ENCODE measurements at places on chromosomes 1 and 21.
A peak's percentile ranks its signal among the peaks of the same experiment; 100 is the strongest.

GRCh38 chr1:169160845-169161495 lies 54.5 kb downstream of the ATP1B1 start:
- peak; percentile 21 for DNase-seq

- DNase-seq = peak; percentile 92
These were observed 20.3 kb downstream of the NEK2 start for GRCh38 chr1:211654838-211655787.

DNA sequence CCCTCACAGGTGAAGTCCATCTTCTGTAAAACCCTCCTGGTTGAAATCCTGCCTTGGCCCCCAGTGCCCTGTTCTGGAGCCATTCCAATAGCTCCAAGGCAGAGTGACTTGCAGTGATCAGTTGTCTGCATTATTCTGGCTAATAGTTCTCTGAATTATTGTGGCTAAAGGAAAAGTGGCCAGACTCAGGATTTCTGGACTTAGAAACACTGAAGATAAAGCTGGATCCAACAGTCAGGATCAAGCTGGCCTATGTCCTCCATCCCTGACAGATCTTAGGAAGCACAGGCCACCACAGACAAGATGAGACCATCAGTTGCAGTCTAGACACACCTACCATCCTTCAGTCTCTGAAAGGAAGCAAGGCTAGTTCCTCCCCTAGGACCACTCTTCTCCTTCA lies 801 bp upstream of the C2CD4D start:
- DNase-seq = no peak

DNA sequence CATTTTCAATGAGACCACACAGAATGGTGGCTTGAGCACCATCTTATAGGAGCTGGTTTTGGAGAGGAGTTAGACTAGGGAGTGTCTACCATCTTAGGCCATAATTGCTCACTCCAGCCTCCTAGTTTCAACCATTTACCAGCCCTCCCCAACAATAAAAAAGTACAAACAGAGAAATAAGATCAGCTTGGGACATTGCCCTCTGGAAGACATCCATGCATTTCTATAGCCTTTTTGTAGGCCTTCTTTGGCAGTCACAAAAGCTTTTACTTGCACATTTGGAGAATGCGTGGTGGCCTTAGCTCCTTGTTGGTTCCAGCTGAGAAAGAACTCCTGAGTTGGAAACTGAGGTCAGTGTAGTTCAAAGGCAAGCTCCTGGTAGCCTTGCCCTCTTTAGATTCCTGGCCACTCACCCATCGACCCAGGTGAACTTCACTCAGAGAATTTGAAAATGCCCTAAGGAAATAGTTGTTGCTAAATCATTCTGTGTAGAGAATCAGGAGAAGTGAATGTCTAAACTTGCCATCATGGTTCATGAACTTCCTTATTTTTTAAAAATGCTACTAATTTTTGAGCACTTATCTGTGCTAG lies 301.7 kb upstream of the PROX1 start:
- DNase-seq = no peak

DNA sequence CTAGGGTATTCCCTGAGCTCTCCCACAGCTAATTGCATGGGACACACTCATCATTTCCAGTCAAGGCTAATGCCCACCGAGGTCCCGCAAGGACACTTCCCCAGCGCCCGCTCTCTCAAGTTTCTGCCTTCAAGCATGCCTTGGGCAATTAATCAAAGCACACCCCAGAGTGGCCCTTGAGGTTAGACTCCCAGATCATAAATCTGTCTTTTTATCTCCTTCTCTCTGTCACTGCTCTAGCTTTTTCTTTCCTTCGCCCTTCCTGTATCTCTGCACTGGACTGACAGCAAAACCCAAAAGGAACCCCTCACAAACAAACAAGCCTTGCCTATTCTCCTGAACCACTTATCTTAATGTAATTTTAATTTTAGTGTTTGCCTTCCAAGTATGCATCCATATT lies 7.9 kb upstream of the EXOSC10 start:
- no peak for DNase-seq

GRCh38 chr21:14526836-14527695 lies 19.0 kb downstream of the SAMSN1 start:
- DNase-seq = no peak

GRCh38 chr1:66335859-66336640 lies 197.9 kb upstream of the SGIP1 start:
- DNase-seq = peak; percentile 94

DNA sequence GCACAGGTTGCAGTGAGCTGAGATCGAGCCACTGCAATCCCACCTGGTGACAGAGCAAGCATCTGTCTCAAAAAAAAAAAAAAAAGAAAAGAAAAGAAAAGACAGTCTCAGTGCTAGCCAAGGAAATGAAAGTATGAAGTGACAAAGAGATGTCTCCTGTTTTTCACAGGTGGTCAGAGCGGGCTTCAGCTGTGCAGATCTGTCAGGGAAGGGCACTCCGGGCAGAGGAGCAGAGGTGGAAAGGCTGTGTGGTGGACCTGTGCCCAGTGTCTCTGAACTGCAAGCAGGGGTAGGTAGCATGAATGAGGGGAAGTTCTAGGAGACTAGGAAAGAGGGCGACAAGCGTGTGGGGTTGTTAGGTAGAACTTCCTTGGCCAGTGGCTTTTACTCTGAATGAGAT lies 67.5 kb downstream of the CD247 start:
- no peak for DNase-seq

- no peak for DNase-seq
These were observed 300.5 kb downstream of the BRINP2 start for GRCh38 chr1:177471244-177471643.

DNA sequence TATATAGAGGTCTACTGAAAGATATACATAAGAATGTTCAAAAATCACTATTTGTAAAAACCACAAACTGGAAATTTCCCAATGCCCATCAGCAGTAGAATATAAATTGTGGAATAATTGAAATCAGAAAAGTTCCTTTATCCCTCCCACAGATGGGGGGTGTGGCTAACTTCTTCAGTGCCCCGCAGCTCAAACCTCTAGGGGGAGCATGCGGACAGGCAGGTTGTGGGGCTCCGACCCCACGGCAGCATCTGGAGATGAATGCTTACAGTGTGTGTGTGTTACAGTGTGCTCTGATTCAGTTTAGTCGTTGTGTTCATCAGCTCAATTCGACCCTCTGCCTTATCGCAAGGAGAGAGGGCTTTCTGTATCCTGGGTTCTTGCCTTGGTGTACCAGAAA lies 262.1 kb upstream of the LRRC7 start:
- DNase-seq = no peak

DNA sequence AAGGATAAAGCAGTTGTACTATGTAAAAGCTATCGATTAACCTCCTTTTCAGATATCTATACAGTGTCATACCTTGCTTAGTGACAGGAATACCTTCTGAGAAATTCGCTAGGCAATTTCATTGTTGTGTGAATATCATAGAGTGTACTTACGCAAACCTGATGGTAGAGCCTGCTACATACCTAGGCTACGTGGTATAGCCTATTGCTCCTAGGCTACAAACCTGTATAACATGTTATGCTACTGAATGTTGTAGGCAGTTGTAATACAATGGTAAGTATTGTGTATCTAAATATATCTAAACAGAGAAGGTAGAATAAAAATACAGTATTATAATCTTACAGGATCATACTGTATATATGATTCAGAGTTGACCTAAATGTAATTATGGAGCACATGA lies 26.5 kb downstream of the FLVCR1 start:
- no peak for DNase-seq

DNA sequence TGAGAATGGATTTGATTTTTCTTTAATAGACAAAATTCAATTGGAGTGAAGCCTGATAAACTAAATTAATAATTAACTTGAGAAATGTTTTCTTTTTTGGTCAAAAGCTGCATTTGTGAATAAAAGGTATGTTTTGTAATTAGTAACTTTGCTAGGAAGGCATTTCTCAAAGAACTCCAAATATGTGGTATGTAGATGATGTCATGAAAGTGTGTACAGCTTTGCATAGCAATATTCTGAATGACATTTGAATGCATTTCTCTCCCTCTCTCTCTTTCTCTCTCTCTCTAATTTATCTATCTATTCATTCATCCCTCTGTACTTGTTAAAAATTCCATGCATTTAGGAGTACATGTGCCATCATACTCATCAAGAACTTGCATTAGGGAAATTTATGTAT lies 109.1 kb upstream of the ADAMTS5 start:
- peak; percentile 33 for DNase-seq

GRCh38 chr21:38243732-38244406 lies 12.9 kb upstream of the KCNJ15 start:
- no peak for DNase-seq

DNA sequence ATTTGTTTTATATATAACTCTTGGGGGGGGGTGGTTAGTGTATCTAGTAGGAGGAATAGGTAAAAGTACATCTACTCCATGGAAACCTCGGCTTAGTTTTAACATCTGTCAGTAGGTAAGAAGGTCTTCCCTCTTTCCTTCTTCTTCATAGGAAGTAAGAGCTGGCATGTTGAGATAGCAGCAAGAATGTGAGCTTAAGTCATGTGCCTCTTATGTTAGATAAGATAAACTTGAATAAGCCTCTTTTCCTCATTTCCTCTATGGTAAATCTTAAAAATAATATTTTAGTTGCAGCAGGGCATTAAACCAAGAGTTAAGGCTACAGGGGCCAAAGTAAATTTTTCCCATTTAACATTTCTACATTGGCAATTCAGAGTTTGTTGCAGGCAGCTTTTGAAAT lies 100.4 kb downstream of the MAP3K21 start:
- DNase-seq = no peak

- no peak for DNase-seq
These were observed 72.7 kb upstream of the ZNF648 start for GRCh38 chr1:182134257-182134656.

DNA sequence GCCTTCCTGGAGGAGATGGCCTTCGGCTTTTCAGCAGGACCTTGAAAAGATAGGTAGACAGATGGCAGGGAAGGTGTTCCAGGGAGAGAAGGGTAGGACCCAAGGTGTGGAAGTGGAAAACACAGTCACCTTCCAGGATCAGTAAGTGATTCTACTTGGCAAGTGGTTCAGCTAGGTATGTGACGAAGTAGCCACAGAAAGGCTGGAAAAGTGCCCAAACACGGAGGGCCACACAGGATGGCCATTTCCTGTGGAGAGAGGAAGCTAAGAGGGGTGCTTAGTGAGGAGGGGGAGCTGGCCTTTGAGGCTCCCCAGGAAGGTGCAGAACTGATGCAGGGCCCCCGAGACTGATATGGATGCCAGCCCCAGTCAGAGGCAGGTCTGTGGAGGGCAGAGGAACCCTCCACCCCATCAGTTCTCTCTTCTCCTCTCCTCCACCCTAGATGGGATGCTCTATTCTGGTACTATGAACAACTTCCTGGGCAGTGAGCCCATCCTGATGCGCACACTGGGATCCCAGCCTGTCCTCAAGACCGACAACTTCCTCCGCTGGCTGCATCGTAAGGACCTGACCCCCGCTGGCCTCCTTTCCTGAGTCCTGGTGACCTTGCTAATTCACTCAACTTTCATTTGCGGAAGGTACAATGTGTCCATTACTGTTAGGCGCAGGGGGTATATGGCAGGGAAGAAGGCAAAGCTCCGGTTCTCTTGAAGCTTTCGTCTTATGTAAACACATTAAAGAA lies 6.8 kb downstream of the SEMA4A start:
- DNase-seq = no peak

DNA sequence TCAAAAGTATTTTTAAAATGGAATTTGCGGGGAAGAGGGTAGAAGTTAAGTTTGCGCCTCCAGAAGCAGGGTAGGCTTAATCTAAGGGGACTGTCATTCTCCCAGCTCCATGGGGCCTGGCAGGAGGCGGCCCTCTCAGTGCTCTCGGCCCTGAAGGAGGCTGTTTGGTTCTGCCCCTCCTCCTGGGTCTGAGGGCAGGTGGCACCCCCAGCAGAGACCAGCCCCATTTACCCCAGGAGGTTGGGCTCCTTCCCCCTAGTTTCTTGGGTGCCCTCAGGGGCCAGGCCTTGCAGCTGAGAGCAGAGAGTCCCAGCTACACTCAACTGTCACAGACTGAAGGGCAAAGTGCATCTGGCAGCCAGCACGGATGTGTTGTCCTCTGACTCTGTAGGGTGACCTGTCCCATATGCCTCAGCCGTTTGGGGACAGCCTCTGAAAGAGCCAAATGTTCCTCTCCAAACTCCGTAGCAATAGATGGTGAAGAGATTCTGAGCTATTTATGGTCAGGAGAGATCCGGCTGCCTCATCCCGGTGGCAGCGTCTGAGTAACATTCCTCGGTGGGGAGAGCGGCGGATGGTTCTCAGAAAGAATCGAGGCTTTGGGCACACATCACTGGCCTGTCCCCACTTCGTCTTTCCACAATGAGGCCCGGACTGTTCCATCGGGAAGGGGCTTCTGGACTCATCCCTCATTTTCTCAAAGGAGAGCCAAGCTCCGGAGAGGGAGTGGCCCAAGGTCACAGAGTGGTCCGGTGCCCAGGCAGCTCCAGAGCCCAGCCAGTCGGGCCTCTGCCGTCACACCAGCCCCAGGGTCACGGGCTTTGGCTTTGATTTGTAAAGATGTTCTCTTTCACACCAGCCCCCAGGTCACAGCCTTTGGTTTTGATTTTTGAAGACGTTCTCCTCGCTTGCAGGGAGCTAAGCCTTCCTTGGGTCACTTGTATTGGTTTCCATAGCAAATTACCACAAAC lies 424.2 kb upstream of the VAMP3 start:
- DNase-seq = no peak

GRCh38 chr1:82225421-82226185 lies 424.9 kb downstream of the ADGRL2 start:
- peak; percentile 56 for DNase-seq

DNA sequence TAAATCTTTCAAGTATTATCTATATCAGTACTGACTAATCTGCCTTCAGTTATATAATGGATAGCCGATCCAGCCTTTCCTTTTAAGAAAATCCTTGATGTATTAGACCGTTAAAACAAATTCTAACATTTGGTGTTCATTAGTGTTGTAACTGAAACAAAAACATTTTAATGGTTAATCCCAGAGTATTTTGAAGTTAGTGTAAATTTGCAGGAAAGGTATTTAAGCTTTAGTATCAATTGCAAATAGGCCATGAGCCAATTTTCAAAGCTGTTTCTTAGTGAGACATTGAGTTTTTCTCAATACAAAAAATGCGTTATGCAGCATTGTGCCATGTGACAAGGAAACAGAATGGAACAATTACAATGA lies 29.6 kb downstream of the DISP1 start:
- peak; percentile 5 for DNase-seq

DNA sequence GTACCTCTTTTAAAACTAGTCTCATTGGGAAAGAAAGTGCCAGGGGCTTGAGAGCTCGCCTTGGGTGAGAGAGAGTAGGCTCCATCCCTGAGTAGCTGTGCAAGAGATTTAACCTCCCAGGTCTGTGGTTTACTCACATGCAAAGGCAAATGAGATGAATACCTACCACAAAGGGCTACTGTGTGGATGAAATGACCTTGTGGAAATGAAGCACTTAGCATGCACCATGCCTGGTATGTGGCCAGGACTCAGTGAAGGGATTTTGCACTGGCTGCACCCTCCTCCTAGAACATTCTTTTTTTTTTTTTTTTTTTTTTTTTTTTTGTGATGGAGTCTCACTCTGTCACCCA lies 120.3 kb downstream of the PROX1 start:
- no peak for DNase-seq

Measured in choroid plexus epithelial cell (primary cell).